ENCODE measurements at places on chromosomes 13 and 19. TPM values are rescaled to one million over a fixed set of nuclear protein-coding genes. Genes with fewer than 3 reads are reported as not detected.

- no peak overlapping the region for H3K4me3 ChIP-seq
- no peak overlapping the region for H3K27ac ChIP-seq
- no peaks in the 10 kb centered on the region for H3K27me3 ChIP-seq
- H3K36me3 ChIP-seq: no peaks in the 10 kb centered on the region
- no peaks in the 10 kb centered on the region for H3K4me1 ChIP-seq
These were observed 350.9 kb downstream of the SUCLA2 start for GRCh38 chr13:47650209-47650608.

The FCHO1 gene
- total RNA-seq: 0.63 TPM

DNA sequence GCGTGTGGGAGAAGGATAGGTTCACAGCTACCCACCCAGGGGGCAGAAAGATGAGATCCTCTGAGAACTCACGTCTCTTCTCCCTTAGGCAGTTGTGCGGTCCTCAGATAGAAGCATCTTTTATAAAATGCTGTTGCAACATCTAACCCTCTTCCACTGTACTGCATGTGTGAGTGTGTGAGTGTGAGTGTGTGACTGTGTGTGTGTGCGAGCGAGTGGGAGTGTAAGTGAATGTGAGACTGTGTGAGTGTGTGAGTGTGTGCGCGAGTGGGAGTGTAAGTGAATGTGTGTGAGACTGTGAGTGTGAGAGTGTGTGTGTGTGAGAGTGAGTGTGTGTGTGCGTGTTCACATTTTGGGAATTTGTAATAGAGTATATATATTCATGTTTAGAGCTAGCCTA, 55.6 kb upstream of the F7 start:
- H3K27me3 ChIP-seq: peaks cover 3% of the 10 kb centered on the region
- H3K4me1 ChIP-seq: no peaks in the 10 kb centered on the region
- no peak for DNase-seq
- H3K36me3 ChIP-seq: no peaks in the 10 kb centered on the region

The ZNF433 gene
- total RNA-seq: 0.50 TPM

All from SJSA1 (cell line).